Fibroblast of lung (primary cell): ENCODE measurements at places on chromosomes 16 and 17.

- no peak for DNase-seq
Measured at GRCh38 chr16:84550096-84550495, 45.6 kb upstream of the MEAK7 start.

- no peak for DNase-seq
Measured at GRCh38 chr17:63156986-63157385, 191.0 kb downstream of the TANC2 start.

GRCh38 chr17:10243883-10244844 is 45.8 kb upstream of the GAS7 start:
- no peak for DNase-seq

DNA sequence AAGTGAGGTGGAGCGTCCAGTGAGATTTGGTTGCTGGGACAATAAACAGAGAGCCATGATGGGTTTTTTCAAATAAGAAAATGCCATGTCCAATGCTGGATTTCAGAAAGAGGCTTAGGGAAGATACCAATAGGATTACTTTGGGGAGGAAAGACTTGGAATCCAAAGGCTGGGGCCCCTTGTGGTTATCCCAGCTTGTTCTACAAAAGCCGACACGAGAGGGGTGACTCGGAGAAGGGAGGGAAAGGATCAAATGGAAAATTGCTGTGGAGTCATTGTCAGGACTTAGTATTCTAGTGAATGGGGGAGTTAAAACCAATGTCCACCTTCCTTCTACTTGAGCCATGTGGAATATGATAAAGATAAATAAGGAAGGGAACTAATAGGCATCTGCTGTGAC is 305.5 kb downstream of the SOX9 start:
- no peak for DNase-seq

- no peak for DNase-seq
Measured at GRCh38 chr16:23802776-23803175, 33.0 kb upstream of the PRKCB start.
